A549 treated with Hydrocortisone at 1 μM for 4 hours (cell line): ENCODE measurements at places on chromosomes 3 and 15. TPM values are rescaled to one million over a fixed set of nuclear protein-coding genes. Genes with fewer than 3 reads are reported as not detected.

The CASR gene
- total RNA-seq = not detected in 5 replicates

The THBS1 gene
- total RNA-seq = 41.7 to 98.2 TPM (median 57.1 TPM) in 5 replicates

The EAF2 gene
- 1.6 to 2.4 TPM (median 2.1 TPM) in 5 replicates for total RNA-seq

The GOLGA8M gene
- total RNA-seq = 0.05 to 0.07 TPM in 2 of 5 replicates, not detected in the others

The KIF9 gene
- 13.3 to 23.6 TPM (median 19.9 TPM) in 5 replicates for total RNA-seq

The PSMD6 gene
- 74.4 to 88.3 TPM (median 79.0 TPM) in 5 replicates for total RNA-seq

The ACKR4 gene
- not detected in 5 replicates for total RNA-seq

The HESX1 gene
- total RNA-seq = 0.15 to 0.39 TPM (median 0.27 TPM) in 5 replicates

The CLDN16 gene
- 0.03 to 0.14 TPM (median 0.08 TPM) in 3 of 5 replicates, not detected in the others for total RNA-seq

The GATM gene
- total RNA-seq = 1.8 to 3.2 TPM (median 2.4 TPM) in 5 replicates

The MME gene
- 0.10 to 0.16 TPM in 2 of 5 replicates, not detected in the others for total RNA-seq

The MASP1 gene
- total RNA-seq = 0.02 to 0.06 TPM (median 0.05 TPM) in 3 of 5 replicates, not detected in the others
